ENCODE measurements at places on chromosomes 2 and 18.
A peak's percentile ranks its signal among the peaks of the same experiment; 100 is the strongest.

- DNase-seq: no peak
These were observed 15.4 kb downstream of the GDF7 start for GRCh38 chr2:20682167-20682920.

- peak; percentile 73 for DNase-seq
These were observed 401.9 kb downstream of the LNPK start for GRCh38 chr2:175599966-175600831.

DNA sequence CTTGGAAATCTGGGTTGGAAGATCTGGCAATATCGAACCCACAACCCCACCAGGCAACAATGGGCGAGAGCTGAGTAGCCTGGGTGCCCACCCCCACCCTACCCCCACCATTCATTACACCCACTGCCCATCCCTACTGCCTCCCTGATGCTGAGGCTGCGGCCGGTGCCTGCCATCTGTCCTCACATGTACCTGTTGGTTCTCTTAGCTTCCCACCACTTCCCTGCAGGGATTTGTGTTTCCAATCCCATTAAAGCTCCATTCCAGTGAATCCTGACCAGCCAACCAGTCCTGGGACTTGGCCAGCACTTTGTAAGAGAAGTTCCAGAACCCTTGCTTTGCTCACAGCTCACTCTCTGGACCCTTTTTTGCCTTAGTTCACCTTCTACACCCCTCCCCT, 163.0 kb upstream of the SH3BP4 start:
- DNase-seq: no peak

GRCh38 chr2:176774766-176775451, 437.7 kb upstream of the HNRNPA3 start:
- DNase-seq: peak; percentile 22

DNA sequence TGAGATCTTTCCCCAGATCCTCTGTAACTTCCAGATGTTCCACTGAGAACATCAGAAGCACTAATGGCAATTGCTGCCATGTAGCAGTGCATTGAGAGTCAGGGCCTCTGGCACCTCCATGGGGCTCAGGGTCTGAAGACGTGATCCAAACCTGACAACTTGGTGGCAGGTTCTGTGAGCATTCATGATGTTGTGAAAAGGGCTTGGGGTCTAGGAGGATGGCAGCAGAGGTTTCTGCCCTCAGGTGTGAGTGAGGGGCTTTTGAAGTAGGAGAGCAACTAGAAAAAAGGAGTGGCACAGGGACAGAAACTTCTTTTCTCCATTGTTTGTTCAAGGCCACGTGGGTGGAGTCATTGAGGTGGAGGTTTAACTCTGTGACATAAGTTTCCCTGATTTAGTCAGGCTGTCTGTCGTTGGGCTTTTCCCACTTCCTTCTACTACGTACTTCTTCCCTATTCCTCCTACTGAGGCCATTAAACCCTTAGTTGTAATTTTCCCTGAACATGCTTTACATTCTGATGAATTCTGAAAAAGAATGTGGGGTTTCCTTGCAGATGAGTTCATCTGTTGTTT, 13.1 kb downstream of the CFLAR start:
- DNase-seq: no peak

- DNase-seq: no peak
These were observed 5.6 kb upstream of the CENPA start for GRCh38 chr2:26780203-26780760.

DNA sequence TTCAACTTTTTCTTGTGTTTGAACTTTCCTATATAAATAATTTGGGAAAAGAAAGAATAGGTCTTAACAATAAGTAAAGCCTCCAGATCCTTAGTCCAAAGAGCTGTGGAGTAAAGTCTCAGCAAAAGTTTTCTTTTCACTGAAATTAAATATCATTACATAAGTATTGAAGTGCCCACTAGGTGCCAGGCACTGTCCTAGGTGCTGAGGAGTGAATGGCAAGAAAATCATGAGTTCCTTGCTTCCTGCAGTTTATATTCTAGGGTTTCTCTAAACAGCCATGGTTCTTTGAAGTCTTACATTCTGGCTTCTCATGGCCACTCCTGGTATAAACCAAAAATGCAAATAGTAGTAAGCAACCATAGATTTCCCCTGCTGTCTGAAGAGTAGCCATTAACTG, 59.7 kb downstream of the SPP2 start:
- DNase-seq: no peak

GRCh38 chr2:102637358-102637757, 18.0 kb downstream of the SLC9A2 start:
- DNase-seq: no peak

DNA sequence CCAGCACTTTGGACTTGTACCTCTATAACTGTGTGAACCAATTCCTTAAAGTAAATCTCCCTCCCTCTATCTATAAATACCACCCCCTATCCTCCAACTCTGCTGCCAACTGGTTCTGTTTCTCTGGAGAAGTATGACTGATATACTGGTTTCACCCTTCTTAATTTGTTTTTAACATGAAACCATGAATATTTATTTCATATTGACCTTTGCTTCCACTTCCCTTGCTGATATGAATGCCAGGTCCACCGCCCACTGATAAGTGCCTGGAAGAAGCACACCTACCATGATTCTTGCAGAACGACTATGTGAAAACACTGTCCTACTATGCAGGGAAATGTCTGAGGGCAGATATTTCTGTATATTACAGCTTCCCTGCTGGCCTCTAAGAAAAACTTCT, 131.6 kb downstream of the GAREM1 start:
- no peak for DNase-seq

GRCh38 chr2:1680222-1681016, 63.9 kb downstream of the PXDN start:
- DNase-seq: peak; percentile 10

DNA sequence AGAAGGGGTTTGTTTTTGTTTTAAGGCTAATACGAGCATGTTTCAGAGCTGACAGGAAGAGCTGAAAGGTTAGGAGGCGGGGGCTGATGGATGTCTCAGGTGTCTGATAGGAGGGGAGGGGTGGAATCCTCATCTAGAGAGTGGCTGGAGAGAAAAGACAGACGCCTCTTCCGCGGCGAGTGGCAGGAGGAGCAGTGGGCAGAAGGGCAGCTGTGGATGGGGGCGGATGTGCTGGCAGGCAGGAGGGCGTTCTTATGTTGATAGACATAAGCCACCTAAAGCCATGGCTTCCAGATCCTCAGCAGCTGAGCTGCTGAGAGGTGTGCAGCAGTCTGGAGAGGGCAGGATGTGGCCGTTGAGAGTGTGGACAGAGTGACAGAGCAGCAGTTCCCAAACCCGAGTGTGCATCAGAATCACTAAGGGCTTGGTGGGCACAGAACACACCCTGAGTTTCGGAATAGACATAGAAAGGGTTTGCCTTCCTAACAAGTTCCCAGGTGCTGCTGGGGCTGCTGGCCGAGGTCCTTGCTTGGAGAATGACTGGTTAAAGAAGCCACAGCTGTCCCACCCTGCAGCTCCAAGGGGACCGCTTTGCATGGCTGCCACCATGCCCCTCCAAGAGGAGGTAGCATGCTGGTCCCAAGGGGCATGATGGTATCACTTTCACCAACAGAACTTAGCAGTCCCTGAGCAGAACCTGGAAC, 3.0 kb upstream of the ITM2C start:
- DNase-seq: no peak

GRCh38 chr2:196434217-196434616, 205.3 kb upstream of the CCDC150 start:
- DNase-seq: no peak

DNA sequence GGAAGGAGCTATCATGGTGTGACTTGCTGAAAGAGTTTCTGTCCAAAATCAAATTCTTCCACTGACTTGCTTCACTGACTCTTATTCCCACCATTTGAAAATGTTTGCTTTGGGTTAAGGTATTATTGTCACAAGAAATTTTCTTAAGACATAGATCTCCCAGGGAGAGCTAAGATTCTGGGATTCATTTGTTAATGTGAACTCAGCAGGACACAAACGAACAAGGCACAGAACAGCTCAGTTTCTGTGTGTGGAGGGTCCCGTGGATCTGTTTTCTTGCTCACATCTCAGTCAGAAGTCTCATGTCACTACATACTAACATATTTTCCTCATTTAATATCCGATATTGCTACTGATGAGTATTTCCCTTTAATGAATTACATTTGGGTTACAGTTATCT, 8.2 kb upstream of the HNRNPA3 start:
- no peak for DNase-seq

- no peak for DNase-seq
These were observed 285.6 kb downstream of the GULP1 start for GRCh38 chr2:188577231-188577630.

DNA sequence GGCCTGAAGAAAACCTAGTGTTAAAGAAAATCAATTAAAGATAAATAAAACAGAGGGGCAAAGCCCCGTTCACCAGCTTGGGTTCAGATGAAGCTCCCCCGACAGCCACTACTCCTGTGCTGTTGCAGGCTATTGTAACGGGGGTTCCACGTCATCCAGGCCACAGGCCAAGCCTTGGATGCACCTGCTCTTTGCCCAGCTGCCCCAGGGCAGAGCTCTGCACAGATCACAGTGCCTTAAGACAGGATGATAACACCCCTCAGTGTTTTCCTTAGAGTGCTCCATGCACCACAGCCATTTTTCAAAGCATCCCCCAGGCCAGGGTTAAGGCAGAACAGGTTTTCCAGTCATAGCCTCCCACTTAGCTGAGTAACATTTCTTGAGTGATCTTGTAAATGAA, 32.0 kb downstream of the FASTKD2 start:
- DNase-seq: no peak

GRCh38 chr2:28231110-28231631, 161.5 kb upstream of the FOSL2 start:
- DNase-seq: no peak

- peak; percentile 41 for DNase-seq
These were observed 75.8 kb upstream of the NARS1 start for GRCh38 chr18:57697426-57697825.
